ENCODE measurements at places on chromosomes 7 and 10. TPM values are rescaled to one million over a fixed set of nuclear protein-coding genes. Genes with fewer than 3 reads are reported as not detected.

Gene ERVW-1
- not detected for total RNA-seq

Gene TMEM213
- not detected for total RNA-seq

Gene ETV1
- 10.3 TPM for total RNA-seq

Gene GARIN1A
- total RNA-seq, result 1.5 TPM

Gene IL15RA
- total RNA-seq, result 21.1 TPM

Gene PDE6C
- total RNA-seq, result not detected

Gene LIPJ
- total RNA-seq, result not detected

Data from gastroesophageal sphincter (tissue), 4 donors.